Liver (tissue), 10 donors: ENCODE measurements at places on chromosomes 3 and 15.

DNA sequence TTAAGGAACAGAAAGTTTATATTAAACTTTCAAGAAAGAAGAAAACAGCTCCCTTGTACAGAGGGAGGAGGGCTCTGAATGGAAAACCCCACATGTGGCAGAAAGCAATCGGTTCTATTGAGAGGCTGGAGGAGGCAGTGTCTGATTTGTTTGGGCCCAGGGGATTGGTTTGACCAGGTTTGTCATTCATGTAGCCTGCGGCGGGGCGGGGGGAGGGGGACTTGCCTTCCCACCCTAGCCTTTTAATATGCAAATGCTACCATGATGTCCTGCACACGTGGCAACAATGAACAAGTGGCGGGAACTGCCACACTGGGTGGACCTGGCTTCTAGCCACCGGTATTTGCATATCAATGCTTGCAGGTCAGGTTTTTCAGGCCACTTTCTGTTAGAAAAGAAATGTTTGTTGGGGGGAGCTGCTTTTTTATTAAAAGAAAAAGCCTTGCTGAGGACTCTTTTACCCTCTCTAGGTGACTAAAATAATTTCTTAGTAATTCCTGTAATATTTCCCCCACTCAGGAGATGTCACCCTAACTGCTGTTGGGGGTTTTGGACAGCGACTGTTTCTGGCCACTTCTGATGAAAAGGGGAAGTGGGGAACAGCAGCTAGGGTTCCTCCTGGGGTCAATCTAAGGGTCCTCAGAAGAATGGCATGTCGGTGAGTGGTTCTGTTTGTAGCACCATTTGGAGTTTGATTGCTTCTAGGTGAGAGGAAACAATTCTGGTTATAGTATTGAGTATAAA, 691.2 kb downstream of the TBL1XR1 start:
- DNase-seq, result no peak

GRCh38 chr3:134544316-134544715, 58.5 kb downstream of the CEP63 start:
- no peak for DNase-seq

GRCh38 chr3:60555686-60556354, 695.4 kb downstream of the FHIT start:
- DNase-seq, result no peak

- no peak for DNase-seq
Observed at GRCh38 chr3:160369784-160370183, 29.2 kb downstream of the IFT80 start.

DNA sequence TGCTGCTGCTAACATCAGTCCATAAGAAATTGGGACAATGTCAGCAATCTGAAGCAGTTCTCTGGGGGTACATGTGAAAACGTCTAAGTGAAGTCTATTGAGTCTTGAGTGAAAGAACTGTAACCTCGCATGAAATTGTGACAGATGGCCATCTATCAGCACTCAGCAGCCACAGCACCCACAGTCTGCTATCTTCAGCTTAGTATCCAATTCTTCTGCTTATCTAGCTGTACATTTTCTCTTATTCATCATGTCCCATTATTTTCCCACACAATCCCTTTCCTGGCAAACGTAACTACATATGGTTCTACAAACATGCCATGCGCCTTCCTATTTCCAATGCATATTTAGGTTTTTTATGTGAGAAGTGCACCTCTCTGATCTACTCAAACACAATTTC, 629.7 kb downstream of the NTRK3 start:
- DNase-seq, result no peak

DNA sequence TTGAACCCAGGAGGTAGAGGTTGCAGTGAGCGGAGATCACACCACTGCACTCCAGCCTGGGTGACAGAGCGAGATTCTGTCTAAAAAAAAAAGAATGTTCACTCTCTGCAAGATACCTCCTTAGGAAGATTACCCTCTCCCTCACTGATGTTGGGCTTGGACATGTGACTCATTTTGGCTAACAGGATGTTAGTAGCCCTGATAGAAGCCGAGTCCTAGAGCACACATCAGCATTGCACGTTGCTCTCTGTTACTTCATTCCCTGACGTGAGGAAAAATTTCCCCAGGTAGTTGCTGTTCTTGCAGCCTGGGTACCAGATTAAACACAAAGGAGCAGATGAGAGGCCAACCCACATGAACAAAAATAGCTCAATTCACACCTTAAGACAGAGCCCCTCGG, 78.1 kb upstream of the PRICKLE2 start:
- DNase-seq, result no peak

DNA sequence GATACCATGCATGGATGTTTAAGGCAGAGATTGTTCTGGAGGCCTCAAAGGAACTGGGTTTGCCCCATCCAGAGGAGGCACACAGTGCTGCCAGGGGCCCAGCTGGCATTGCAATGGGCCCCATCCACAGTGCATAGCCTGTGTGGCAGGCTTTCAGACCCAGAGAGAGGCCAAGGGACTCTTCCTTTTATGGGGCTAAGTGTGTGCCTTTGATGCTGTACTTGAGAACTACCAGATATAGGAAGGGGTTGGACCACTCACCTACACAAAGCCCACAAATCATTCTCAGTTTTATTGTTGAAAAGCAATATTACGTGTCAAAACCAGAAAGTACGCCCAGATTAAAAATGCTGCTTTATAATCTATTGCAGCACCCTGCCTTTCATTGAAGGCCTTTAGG, 134.9 kb downstream of the EPHB1 start:
- no peak for DNase-seq

DNA sequence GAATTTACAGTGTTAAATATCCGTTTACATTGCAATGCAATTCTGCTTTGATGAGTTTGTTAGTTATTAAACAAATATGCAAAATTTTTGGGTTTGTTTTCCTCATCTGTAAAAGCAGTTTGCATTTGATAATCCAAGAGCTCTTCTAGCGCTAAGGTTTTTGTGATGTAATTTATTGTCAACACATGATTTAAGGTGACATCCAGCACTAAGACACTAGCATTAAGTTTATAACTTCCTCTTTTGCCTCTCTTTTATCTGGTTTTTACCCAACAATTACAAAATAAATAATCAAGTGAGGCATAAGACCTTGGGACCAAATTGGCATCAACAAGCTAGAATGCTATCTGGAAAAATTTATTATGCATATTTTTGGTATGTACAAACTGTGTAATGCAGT, 969 bp upstream of the DNAJC19 start:
- no peak for DNase-seq

- no peak for DNase-seq
Observed at GRCh38 chr3:77055841-77056341, 16.0 kb downstream of the ROBO2 start.

DNA sequence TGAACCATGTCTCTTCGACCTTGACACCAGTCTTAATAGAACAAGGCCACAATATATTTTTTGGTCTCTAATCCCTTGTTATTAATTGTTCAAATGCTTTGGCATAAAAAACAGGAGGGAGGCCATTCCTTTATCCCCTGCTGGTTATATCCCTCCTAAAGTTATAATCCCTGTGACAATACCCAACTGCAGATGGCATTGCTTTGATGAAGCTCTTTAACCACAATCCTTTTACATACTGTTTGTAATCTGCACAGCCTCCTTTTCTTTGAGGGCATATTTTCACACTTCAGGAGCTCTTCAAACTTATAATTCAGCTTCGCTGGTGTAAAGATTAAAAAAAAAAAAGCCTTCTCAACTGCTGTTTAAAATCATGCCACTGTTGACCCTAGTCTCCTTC, 919.0 kb downstream of the EPHA3 start:
- no peak for DNase-seq

GRCh38 chr3:112897791-112898190, 51.1 kb upstream of the CD200R1L start:
- DNase-seq, result no peak

GRCh38 chr3:121979734-121980449, 42.2 kb downstream of the ILDR1 start:
- DNase-seq, result no peak

DNA sequence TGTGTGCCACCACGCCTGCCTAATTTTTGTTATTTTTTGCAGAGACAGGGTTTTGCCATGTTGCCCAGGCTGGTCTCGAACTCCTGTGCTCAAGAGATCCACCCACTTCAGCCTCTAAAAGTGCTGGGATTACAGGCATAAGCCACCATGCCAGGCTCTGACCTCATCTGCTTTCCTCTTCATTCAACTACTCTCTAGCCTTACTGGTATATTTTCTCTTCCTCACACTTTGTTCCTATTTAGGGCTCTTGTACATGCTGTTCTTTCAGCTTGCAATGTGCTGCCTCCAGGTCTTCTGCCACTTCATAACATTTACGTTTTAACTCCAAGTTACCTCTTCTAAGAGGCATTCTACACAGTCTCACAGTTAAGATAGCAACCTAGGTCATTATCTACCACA, 34.9 kb downstream of the PIK3CB start:
- no peak for DNase-seq

DNA sequence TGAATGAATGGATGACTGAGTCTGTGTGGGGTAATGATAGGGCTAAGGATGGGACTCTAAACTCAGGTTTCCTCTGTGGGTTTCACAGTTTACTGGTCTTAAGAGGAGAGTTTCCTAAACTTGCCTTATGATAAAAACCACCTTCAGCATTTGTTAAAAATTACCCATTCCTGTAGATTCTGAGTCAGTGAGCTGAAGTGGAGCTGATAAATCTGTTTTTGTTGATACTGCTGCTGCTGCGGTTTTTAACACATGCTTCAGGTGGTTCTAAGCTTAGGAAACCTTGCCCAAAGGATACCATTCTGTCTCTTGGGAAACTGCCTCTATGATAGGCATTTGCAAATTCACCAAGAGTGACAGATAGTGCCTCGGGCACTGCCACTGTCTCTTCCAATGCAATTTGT, 52.6 kb downstream of the MECOM start:
- DNase-seq, result no peak

DNA sequence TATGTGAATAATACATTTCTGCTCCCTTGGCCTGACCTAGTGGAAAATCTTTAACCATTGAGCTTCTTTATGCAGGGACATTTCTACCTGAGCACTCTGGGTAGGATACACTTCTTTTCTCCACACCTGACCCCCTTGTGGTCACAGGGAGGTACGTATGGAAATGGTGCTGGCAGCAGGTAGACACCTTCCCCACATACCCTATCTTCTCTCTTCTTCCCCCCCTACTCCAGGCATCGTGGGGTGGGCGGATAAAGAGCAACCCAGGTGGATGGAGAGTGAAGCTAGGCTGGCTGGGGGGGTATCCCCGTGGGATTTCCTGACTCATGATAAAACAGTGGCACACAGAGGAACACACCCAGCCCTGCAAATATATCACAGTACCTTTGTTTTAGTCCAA, 312.1 kb downstream of the ARRDC4 start:
- DNase-seq, result no peak

DNA sequence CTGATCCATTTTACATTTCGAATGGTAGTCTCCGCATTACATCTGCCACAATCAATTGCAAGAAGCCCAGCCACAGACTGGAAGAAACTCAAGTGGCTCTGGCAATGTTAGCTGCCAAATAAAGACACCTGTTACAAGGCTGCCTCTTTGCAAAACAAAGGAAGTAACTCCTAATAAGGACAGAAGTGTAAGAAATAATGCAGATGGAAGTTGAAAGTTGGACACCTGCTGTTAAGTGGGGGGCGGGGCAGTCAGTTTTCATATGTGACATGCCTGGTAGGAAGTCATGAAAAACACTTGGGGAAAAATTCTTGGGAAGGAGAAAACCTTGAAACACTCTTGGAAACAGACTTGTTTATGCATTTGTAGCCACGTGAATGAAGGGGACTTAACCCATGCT, 54.1 kb upstream of the ATP2C1 start:
- no peak for DNase-seq

- no peak for DNase-seq
Observed at GRCh38 chr3:64223791-64224745, 1.2 kb downstream of the PRICKLE2 start.

GRCh38 chr3:143362115-143362991, 242.8 kb downstream of the CHST2 start:
- no peak for DNase-seq
